Foreskin keratinocyte (primary cell): ENCODE measurements at places on chromosomes 5 and 9.

GRCh38 chr5:127418974-127419682 lies 98.3 kb upstream of the PRRC1 start:
- no peak for DNase-seq

GRCh38 chr9:122389799-122390481 lies 19.1 kb downstream of the PTGS1 start:
- no peak for DNase-seq

- no peak for DNase-seq
Observed at GRCh38 chr9:133862585-133863256, 124.6 kb upstream of the SARDH start.

- DNase-seq: no peak
Observed at GRCh38 chr9:107863396-107863795, 373.8 kb upstream of the KLF4 start.

- peak; percentile 72 for DNase-seq
Observed at GRCh38 chr9:419571-420171, 205.0 kb downstream of the DOCK8 start.

DNA sequence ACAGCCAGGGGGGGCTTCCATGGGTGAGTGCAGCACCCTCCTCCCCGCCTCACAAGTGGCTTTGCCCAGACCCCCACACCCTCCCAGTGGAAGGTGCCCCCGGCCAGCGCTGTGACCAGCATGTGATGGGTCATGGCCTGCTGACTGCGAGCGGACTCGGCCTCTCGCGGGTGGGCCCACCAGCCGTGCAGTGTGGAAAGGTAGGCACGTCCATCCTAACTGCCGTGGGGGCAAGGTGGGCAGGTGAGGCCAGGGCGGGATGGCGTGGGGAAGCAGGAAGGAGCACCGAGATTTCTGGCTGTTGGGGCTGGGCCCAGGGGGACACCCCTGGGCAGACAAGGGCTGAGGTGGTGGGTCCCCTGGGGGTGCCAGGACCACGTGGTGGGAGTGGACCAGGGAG lies 12.1 kb downstream of the SOHLH1 start:
- DNase-seq: no peak
